ENCODE measurements at places on chromosomes 7 and 10.
A peak's percentile ranks its signal among the peaks of the same experiment; 100 is the strongest.

DNA sequence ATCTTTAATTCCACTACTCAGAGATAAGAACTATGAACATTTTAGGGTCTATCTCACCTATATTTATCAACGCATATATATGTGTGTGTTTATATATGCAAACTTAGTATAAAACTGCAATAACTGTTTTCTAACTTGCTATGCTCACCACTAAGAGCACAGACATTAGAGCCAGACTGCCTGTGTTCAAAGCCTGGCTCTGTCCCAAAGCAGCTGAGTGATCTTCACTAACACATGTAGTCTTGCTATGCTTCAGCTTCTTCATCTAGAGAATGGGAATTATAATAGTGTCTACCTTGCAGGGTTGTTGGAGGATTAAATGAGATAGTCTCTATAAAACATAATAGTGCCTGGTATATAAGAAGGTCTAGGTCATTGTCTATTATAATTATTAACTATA is 165.5 kb downstream of the MAGI2 start:
- no peak for DNase-seq

DNA sequence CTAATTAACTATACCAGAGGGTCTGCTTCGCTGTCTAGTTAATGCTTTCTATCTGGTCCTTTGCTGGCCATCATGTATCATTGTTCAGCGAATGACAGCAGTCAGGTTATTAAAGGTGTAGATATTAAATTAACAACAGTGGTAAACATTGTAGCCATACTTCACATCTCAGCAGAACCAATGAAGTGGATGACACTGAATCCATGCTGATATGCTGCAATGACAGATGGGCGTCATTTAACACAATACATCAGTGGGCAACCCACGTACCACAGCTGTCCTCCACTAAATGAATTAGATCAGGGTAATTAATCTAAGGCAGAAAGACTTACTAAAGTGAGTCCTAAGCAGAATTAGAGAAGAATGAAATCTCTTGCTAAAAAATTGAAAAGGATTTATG is 767.2 kb downstream of the NXPH1 start:
- no peak for DNase-seq

GRCh38 chr7:143914938-143915652 is 13.1 kb upstream of the TCAF1 start:
- DNase-seq: no peak

- DNase-seq: no peak
Measured at GRCh38 chr7:832167-832967, at the start of gene SUN1. TSS of gene SUN1 (plus strand) at chr7:832476. CDS start at chr7:832525, 49 bp downstream.

DNA sequence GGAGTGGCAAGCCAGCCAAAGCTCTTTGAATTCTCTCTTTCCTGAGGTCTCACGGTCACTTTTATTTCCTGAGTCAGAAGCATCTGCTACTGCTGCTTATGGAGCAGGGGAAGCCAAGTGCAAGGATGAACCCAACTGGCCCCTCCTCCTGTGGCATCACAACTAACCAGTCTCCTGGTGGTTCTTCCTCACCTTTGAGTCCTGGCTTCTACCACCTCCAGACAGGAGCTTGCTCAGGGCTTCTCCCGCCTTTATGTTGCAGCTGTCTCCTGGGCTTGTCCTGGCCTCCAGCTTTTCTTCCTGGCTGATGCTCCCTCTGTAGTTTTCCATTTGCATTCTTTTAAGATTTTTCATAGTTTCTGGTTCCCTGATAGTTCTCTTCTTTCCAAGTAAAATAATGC is 349.7 kb upstream of the NRP1 start:
- DNase-seq: no peak

- DNase-seq: no peak
Measured at GRCh38 chr7:101106386-101106785, 20.5 kb upstream of the SERPINE1 start.

GRCh38 chr10:97713826-97714400 is 383 bp downstream of the MARVELD1 start:
- peak; percentile 4 for DNase-seq

DNA sequence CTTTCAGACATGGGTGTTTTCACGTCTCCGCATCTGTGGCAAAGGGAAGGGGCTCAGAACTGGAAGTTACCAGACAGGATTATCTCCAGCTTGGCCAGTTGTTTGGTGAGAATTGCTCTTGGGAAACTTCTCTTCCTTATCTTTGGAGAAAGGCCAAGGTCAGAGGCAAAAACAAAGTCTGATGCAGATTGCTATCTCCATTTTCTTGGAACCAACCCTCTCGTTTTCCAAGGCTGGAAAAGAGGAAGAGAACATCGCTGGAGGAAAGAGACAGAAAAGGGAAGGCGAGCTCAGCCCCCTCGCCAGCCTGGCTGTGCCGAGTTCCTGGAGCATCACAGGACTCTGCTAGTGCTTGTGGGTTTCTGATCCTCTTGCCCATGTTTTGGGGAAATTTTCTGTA is 396.8 kb upstream of the SHH start:
- no peak for DNase-seq

DNA sequence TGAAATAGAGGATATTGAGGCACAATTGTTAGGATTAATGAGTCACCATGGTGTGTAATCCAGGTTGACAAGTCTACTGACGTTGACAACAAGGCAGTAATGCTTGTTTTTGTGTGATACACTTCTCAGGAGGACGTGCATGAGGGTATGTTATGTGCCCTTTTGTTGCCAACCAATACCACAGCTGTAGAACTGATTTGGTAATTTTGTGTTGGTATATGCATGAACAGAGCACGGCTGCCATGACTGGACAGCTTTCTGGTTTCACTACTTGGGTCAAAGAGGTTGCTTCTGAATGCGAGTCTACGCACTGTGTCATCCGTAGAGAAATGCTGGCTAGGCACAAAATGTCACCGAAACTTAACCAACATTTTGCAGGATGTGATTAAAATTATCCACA is 32.9 kb downstream of the PHTF2 start:
- DNase-seq: no peak

DNA sequence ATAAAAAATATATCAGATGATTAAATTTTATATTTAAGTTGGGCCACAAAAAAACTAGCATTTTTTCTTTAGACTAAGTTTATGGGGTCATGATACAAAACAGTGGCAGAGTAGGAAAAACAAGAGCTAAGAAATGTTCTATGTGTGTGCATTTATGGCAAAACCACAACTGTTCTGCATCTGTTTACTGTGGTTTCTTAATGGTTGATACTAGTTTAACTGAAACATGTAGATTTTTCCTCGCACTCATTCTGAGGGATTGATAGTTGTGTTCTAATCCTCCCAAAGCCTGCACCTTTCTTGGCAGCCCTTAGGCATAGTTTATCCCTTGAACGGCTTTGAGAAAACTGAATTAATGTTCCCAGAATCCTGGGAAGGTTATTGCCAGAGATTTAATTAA is 66.6 kb upstream of the PHYHIPL start:
- DNase-seq: no peak

DNA sequence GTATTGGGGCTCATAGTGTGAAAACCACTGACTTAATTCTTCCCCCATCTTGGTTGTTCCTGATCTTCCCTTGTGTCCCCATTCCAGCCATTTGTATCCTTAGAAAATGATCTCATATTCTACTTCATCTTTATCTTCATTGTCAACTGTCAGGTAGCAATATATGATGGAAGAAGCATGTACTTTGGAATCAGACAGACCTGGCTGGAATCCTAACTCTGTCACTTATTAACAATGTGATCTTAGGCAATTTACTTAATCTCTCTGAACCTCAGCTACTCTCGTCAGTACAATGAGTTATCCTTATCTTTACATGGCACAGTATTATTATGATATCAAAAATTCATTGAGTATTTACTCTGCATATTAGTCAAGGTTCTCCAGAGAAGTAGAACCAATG is 10.1 kb downstream of the CFTR start:
- DNase-seq: no peak

DNA sequence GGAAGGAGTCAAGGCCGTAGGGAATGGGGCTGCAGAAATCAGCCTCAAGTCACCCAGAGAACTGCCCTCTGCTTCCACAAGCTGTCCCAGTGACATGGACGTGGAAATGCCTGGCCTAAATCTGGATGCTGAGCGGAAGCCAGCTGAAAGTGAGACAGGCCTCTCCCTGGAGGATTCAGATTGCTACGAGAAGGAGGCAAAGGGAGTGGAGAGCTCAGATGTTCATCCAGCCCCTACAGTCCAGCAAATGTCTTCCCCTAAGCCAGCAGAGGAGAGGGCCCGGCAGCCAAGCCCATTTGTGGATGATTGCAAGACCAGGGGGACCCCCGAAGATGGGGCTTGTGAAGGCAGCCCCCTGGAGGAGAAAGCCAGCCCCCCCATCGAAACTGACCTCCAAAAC is 50.2 kb upstream of the PDCD4 start:
- no peak for DNase-seq

- DNase-seq: no peak
Measured at GRCh38 chr10:5983774-5984173, 6.4 kb upstream of the IL15RA start.

- DNase-seq: no peak
Measured at GRCh38 chr7:1901431-1902210, 231.5 kb downstream of the ELFN1 start.

GRCh38 chr7:92944633-92945032 is 108.3 kb upstream of the CDK6 start:
- DNase-seq: no peak

- DNase-seq: no peak
Measured at GRCh38 chr7:4957847-4958476, 1.0 kb downstream of the MMD2 start.

GRCh38 chr10:88759366-88760101 is at the start of gene LIPN:
TSS of gene LIPN (plus strand) at chr10:88760020. CDS start at chr10:88761406, 1,386 bp downstream.
- DNase-seq: no peak

GRCh38 chr10:72075376-72076115 is 12.8 kb downstream of the SPOCK2 start:
- DNase-seq: no peak

- DNase-seq: no peak
Measured at GRCh38 chr7:153835712-153836265, 216.4 kb upstream of the DPP6 start.

DNA sequence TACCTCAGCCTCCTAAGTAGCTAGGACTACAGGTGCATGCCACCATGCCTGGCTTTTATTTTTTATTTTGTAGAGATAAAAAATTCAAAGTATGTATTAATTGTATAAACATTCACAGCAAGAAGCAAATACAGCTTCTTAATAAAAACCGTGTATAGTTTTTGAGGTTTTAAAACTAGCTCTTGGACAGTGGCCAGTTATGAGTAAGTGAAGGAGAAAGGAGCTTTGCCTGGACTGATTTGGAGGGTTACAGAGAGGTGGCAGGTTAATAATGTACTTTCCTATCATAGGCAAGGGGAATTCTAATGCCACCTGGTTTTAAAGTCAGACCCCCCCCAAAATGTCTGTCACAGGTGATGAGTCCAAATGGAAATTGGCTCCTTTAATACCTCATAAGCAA is 43.4 kb downstream of the ZNRF2 start:
- DNase-seq: no peak

DNA sequence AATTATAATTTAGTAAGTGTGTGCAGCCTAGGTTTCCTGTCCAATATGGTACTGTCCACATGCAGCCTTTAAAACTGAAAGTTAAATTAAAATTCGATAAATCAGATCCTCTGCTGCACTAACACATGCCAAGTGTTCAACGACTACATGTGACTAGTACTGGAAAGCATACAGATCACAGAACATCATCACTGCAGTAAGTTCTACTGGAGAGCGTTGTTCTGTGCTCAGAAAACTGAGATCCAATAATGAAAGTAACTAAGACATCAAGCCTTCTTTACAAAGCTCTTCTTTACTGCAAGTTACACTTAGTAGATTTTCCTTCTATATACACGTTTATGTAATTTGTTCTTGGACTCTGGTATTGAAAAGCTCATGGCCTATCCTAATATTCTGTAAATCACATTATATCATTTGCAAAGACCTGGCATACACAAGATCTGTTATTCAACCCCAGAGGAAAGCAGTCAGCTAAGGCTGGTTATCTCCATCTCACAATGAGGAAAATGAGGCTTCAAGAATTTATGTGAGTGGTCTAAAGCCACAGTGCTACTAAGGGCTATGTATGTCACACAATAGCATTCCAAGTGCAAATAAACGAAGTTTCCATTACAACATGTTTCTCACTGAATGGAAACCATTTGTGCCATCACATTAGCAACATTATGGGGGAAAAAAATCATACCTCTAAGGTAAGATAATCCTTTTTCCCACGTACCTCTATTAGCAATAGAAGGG is 77.6 kb downstream of the VPS41 start:
- no peak for DNase-seq

- DNase-seq: no peak
Measured at GRCh38 chr7:128755075-128755818, 16.1 kb downstream of the CALU start.

DNA sequence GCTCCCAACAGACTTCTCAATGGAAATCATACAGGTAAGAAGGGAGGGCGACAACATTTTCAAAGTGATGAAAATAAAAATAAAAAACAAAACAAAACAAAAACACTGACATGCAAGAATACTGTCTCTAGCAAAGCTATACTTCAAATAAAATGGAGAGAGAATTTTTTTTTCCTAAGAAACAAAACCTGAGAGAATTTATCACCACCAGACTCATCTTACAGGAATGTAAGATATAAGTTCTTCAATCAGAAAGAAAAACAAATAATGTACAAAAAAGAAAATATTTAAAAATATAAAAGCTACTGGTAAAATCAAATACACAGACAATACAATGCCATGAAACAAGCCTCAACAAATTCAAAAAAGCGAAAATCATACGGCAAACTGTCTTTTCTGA is 113.2 kb downstream of the NRBF2 start:
- DNase-seq: no peak

DNA sequence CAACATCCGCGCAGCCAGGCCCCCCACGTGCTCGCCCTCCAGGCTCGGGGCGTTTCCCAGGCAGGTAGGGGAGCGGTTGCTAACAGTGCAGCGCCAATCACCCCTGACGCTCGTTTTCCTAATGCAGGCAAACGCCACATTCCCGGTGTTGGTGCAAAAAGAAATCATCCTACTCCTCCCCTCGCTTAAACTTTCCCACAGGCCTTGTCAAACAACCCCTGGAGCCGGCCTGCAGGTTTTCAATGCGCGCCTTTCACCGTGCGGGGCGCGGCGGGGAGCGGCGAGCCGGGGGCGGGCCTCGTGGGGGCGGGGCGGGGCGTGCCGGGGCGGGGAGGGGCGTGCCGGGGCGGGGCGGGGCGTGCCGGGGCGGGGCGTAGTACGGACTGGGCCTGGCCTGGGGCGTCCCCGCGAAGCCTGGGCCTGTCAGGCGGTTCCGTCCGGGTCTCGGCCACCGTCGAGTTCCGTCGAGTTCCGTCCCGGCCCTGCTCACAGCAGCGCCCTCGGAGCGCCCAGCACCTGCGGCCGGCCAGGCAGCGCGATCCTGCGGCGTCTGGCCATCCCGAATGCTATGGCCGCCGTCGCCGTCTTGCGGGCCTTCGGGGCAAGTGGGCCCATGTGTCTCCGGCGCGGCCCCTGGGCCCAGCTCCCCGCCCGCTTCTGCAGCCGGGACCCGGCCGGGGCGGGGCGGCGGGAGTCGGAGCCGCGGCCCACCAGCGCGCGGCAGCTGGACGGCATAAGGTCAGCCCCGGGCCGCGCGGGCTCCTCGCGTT is at the start of gene ECHDC3:
Gene ECHDC3 (plus strand): TSS at position 374 of the 770 bp plus-strand sequence. CDS start 195 bp downstream, at position 569.
- DNase-seq: no peak

- no peak for DNase-seq
Measured at GRCh38 chr10:132329565-132330485, 2.2 kb upstream of the LRRC27 start.

- no peak for DNase-seq
Measured at GRCh38 chr10:125473143-125473793, 209.7 kb downstream of the TEX36 start.

- peak; percentile 39 for DNase-seq
Measured at GRCh38 chr10:78727728-78728127, 341.0 kb upstream of the ZMIZ1 start.
